ENCODE measurements at places on chromosomes 2 and 18.

DNA sequence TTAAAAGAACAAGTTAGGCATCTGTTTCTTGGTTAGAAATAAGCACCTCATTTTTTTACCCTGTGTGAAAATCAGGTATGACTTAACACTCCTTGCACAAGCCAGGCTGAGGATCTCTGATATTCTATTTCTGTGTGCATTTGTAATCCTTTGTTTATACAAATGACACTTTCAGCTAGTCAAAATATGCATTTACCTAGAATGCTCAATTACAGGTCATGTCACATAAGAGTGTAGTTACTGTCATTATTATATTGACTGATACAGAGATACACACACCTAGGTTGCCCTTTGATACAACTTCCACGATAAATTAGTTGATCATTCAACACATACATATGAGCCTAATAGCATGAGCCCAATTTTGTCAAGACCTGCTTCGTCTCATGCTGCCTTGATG is 144.3 kb downstream of the CHST9 start:
- DNase-seq, result no peak

GRCh38 chr2:86352727-86353221 is 15.3 kb upstream of the REEP1 start:
- DNase-seq, result no peak

DNA sequence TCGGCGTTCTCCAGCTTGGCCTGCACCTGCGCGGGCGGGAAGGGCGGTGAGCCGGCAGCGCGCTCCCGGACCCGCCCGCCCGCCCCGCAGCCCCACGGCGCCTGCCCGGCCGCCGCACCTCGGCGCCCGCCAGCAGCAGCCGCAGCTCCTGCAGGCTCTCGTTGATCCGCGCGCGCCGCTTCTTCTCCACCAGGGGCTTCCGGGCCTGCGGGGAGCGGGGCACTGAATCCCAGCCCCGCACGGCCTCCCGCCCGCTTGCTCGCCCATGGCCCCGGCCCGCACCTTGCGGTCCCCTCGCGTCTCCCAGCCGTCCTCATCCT is 335 bp downstream of the HES6 start:
- DNase-seq, result peak; percentile 24

- DNase-seq, result peak; percentile 52
Observed at GRCh38 chr2:179440642-179441251, 176.1 kb upstream of the SESTD1 start.

DNA sequence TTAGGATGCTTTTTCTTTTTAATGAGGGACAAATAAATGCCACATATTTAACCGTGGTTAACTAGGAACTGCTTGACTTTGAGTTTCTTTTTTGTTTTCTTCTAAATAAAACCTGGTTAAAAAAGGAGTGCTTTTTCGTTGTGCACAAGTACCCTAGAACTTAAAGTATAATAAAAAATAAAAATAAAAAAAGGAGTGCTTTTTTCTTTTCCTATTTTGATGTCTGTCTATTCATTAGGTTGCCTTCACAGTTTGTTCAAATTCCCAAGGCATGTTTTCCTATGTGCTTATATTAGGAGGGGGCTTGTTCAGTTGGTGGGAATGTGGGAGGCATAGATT is 4.4 kb downstream of the FOSL2 start:
- no peak for DNase-seq
